ENCODE measurements at places on chromosomes 4 and X. TPM values are rescaled to one million over a fixed set of nuclear protein-coding genes. Genes with fewer than 3 reads are reported as not detected.

GPRASP1 gene
- polyA plus RNA-seq, result 2.6 TPM

TMEM131L gene
- 57.3 TPM for polyA plus RNA-seq

GRCh38 chr4:20490734-20491133 lies 209.5 kb upstream of the PACRGL start:
- no peaks in the 10 kb centered on the region for H3K27me3 ChIP-seq
- H3K27ac ChIP-seq, result no peak overlapping the region
- H3K4me3 ChIP-seq, result no peak overlapping the region
- no peak for DNase-seq
- H3K4me1 ChIP-seq, result no peaks in the 10 kb centered on the region

- no peak for DNase-seq
- H3K27ac ChIP-seq, result no peak overlapping the region
- H3K27me3 ChIP-seq, result no peaks in the 10 kb centered on the region
- H3K36me3 ChIP-seq, result no peaks in the 10 kb centered on the region
These were observed 36.4 kb upstream of the PLAC1 start for GRCh38 chrX:134694333-134695322.

GRCh38 chr4:83112678-83113428 lies 1.7 kb downstream of the PLAC8 start:
- peak overlapping the region; percentile 100 for H3K4me3 ChIP-seq
- H3K36me3 ChIP-seq, result peaks cover 8% of the 10 kb centered on the region
- H3K4me1 ChIP-seq, result peaks cover 40% of the 10 kb centered on the region
- no peak for DNase-seq
- H3K27ac ChIP-seq, result peak overlapping the region; percentile 96
- H3K27me3 ChIP-seq, result no peaks in the 10 kb centered on the region

- H3K4me1 ChIP-seq, result peaks cover 5% of the 10 kb centered on the region
- DNase-seq, result no peak
- H3K36me3 ChIP-seq, result no peaks in the 10 kb centered on the region
These were observed 173.2 kb upstream of the FAM9B start for GRCh38 chrX:9207142-9207541.

GRCh38 chr4:77631276-77631675 lies 25.7 kb downstream of the CXCL13 start:
- peaks cover 9% of the 10 kb centered on the region for H3K4me1 ChIP-seq
- DNase-seq, result no peak
- H3K27ac ChIP-seq, result no peak overlapping the region
- H3K27me3 ChIP-seq, result no peaks in the 10 kb centered on the region
- H3K36me3 ChIP-seq, result no peaks in the 10 kb centered on the region

- no peaks in the 10 kb centered on the region for H3K4me1 ChIP-seq
- H3K4me3 ChIP-seq, result no peak overlapping the region
- no peak for DNase-seq
- peaks cover 17% of the 10 kb centered on the region for H3K27me3 ChIP-seq
These were observed 75.5 kb downstream of the NAF1 start for GRCh38 chr4:163090997-163091684.

GRCh38 chrX:97401586-97402136 lies 518.0 kb downstream of the RPA4 start:
- peaks cover 4% of the 10 kb centered on the region for H3K4me1 ChIP-seq
- H3K4me3 ChIP-seq, result no peak overlapping the region
- DNase-seq, result no peak
- H3K27me3 ChIP-seq, result no peaks in the 10 kb centered on the region
- no peak overlapping the region for H3K27ac ChIP-seq

DNA sequence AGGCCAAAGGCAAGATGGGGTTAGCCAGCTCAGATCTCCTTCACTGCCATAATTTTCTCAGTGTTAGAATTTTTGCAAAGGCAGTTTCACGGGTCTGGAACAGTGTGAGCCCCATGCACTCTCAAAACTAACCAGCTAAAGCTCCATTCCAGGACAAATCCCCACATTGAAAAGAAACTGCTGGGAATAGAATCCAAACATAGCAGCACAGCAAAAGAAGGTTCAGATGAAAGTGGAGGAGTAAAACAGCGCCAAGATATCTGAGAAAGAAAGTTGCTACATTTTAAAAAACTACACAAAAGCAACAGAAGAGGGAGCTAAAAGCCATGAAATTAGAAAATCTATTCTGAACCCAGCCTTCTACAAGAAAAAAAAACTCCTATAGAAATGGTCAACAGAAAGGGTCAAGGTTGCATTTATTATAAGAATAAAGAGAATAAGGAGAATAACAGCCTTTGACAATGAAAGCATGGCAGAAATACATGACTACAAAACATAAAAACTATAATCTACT lies 39.6 kb upstream of the SLC7A3 start:
- no peaks in the 10 kb centered on the region for H3K4me1 ChIP-seq
- H3K27me3 ChIP-seq, result no peaks in the 10 kb centered on the region
- H3K36me3 ChIP-seq, result no peaks in the 10 kb centered on the region
- no peak overlapping the region for H3K4me3 ChIP-seq
- H3K27ac ChIP-seq, result no peak overlapping the region

DNA sequence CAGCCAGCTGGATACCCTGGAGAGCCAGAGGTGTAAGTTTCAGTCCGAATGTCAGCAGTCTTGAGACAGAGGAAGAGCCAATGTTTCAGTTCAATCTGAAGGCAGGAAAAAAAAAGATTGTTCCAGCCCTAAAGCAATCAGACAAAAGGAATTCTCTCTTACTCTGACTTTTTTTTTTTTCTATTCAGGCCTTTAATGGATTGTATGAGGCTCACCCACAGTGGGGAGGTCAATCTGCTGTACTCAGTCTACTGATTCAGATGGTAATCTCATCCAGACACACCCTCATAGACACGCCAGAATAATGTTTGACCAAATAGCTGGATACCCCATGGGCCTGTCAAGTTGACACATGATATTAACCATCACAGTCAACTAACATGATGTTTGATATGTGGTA lies 51.9 kb downstream of the TEX13A start:
- no peaks in the 10 kb centered on the region for H3K4me1 ChIP-seq
- H3K27ac ChIP-seq, result no peak overlapping the region
- no peak overlapping the region for H3K4me3 ChIP-seq
- no peaks in the 10 kb centered on the region for H3K36me3 ChIP-seq
- no peaks in the 10 kb centered on the region for H3K27me3 ChIP-seq

GRCh38 chrX:96449191-96449590 lies 235.5 kb upstream of the DIAPH2 start:
- no peak overlapping the region for H3K27ac ChIP-seq
- no peaks in the 10 kb centered on the region for H3K36me3 ChIP-seq
- DNase-seq, result no peak
